MG63 (cell line): ENCODE measurements at places on chromosomes 12 and 14. TPM values are rescaled to one million over a fixed set of nuclear protein-coding genes. Genes with fewer than 3 reads are reported as not detected.

- DNase-seq = no peak
Measured at GRCh38 chr14:31792726-31793125, 231.5 kb downstream of the NUBPL start.

DNA sequence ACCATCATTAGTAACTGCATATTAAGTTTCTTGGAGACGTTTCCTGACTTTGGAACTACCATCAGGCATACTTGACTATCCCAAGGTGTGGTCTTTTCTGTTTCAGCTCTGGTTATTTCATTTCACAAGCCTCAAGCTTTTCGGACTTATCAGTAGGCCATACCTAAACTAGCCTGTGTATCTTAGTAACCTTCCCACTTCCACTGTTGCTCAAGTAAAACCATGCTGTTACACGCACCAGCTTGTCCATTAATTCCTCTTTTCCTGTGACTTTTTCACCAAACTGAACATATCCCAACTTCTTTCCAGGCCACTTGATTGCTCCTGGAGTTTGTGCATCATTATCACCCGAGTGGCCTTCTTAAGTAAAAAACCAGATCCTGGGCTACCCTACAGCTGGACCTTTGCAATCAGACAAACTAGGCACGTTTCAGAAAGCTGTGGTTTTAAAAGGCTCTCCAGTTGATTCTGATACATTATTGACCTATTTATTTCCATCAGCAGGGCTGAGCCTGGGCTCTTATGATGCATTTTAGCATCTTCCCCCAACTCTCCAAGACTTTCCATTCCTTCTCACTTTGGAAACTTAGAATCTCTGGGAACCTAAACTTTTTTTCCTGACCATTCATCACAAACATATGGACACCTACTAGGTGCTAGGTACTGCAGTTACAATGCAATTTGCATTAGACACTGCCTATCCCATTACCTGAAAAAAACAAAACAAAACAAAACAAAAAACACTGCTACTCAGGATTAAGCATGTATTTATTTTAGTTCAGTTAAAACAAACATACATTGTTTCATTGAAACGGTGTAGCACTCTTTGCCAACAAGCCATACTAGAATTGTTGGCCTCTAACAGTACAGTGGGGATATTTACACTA, 14.9 kb downstream of the SLC38A2 start:
- no peak for DNase-seq

GRCh38 chr12:30963709-30964564, 37.4 kb downstream of the TSPAN11 start:
- no peak for DNase-seq

GRCh38 chr12:86721713-86722397, 465.7 kb upstream of the MGAT4C start:
- DNase-seq = no peak

DNA sequence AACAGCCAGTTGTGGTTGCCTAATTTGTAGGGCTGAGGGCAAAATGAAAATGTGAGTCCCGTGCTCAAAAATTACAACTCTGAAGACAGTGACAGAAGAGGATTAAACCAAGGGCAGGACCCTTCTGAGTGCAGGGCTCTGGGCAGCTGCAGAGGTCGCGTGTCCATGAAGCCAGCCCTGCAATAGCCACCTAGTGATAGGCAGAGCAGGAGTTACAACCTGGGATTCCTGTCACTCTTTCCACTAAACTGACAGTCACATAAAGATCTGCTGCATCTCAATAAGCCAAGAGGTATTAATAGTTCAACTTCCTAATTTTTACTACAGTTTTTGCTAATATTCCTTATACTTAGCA, 94.1 kb downstream of the SLC2A13 start:
- DNase-seq = no peak

GRCh38 chr14:56608689-56609088, 29.1 kb downstream of the TMEM260 start:
- DNase-seq = no peak

DNA sequence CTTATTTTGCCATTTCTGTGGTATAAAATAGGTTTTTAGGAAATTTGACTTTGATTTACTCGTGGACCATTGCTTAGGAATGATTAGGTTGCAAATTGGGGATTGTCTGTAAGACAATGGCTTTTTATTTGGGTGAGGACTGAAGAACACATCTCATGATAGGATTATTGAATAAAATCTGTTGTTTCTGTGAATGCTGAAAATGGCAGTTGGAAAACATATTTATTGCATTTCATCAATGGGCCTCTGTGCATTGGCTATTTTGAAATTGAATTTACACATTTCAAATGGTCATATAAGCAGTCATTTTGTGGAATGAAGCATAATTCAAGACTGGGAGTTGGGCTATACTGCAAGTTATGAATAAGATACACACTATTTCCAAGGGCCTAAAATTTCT, 46.0 kb downstream of the FGD4 start:
- no peak for DNase-seq

- DNase-seq = no peak
Measured at GRCh38 chr12:5123921-5124320, 80.2 kb downstream of the KCNA5 start.

- no peak for DNase-seq
Measured at GRCh38 chr12:5656836-5657235, 224.9 kb downstream of the NTF3 start.

DNA sequence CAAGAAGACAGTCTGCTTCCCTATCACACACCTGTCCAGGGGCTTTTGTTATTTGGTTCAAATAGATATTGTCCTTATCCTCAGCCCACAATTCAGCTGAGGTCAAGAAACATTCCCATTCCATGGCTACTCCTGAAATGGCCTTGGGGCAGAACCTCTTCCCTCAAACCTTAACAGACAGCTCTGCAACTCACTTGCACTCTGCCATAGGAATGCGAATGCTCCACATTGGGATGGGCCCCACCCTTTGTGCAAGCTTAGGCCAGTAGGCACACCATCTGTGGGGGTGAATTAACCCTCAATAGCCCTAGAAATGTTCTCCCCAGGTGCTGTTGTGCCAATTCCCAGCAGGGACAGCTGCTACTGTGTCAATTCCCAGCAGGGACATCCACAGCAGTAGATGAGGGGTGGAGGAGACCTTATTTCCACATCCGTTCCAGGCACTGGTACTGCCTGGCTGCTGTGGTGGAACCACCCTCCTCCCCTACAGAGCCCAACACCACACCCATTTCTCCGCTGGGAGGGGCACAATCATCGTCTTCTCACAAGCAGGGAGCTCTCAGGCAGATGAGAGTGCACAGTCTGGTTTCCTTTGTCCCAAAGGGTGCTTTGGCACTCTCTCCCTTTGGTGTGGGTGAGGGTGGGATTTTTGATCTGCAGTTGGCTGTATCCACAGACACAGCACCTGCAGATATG, 42.3 kb upstream of the GLIPR1 start:
- no peak for DNase-seq

GRCh38 chr12:100494026-100494425, 20.4 kb downstream of the NR1H4 start:
- DNase-seq = no peak

GRCh38 chr12:58803908-58804307, 116.4 kb downstream of the LRIG3 start:
- peak; percentile 53 for DNase-seq

- DNase-seq = peak; percentile 11
Measured at GRCh38 chr12:25970916-25971653, 12.6 kb downstream of the RASSF8 start.

- no peak for DNase-seq
Measured at GRCh38 chr12:99670635-99671034, 23.1 kb downstream of the GARIN6 start.

DNA sequence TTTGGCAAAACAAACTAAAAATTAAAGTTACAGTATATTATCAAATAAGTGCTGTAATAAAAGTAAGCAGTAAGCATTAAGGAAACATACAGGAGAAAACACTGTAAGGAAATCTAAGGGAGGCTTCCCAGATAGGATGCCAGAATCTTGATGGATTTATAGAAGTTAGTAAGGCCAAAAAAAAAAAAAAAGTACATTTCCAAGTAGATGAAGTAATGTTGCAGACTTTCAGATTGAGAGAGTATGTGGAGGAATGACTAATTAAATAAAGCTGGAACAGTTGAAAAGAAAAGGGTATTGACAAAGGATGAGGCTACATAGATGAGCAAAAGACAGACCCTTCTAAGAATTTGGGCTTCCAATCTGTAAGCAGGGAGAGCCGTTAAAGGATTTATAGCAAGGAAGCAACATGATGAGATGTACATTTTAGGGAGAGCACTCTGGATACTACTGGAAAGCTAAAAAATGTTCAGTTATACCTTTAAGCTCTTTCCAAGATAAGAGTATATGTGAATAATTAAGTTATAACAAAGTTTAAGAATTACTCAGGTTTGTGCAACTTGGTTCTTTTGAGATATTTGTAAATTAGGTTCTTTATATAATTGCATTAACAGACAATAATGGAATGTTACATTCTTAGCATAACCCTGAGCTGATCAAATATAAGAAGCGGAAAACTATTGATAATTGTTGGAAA, 87.5 kb upstream of the MON2 start:
- DNase-seq = no peak

DNA sequence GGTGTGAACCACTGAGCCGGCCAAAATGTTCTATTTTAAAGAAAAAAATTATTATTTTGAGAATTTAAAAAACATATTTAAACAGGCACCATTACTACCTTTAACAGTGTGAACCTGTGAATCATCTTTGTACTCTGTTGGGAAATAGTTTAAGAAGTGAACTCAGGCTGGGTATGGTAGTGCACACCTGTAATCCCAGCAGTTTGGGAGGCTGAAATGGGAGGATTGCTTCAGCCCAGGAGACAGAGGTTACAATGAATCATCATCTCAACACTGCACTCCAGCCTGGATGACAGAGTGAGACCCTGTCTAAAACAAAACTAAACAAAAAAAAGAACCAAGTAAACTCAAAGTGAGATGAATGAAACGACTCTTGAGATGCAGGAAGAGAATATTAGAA, 3.1 kb upstream of the WDR89 start:
- DNase-seq = no peak

- DNase-seq = no peak
Measured at GRCh38 chr12:70722584-70723343, 85.5 kb upstream of the PTPRB start.

DNA sequence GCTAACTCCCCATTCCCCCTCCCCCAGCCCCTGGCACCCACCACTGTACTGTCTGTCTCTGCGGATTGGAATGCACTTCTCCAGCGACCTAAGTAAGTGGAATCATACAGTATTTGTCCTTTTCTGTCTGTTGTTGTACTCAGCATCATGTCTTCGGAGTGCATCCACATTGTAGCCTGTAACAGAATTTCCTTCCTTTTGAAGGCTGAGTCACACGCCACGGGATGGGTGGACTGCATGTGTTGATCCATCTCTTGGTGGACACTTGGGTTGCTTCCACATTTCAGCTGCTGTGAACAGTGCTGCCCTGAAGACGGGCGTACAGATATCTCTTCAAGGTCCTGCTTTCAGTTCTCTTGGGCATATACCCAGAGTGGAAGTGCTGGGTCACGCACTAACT, 34.4 kb downstream of the DDX51 start:
- DNase-seq = no peak

GRCh38 chr12:39401459-39401858, 41.5 kb downstream of the KIF21A start:
- DNase-seq = no peak

GRCh38 chr14:94042433-94043091, 16.4 kb downstream of the OTUB2 start:
- no peak for DNase-seq

DNA sequence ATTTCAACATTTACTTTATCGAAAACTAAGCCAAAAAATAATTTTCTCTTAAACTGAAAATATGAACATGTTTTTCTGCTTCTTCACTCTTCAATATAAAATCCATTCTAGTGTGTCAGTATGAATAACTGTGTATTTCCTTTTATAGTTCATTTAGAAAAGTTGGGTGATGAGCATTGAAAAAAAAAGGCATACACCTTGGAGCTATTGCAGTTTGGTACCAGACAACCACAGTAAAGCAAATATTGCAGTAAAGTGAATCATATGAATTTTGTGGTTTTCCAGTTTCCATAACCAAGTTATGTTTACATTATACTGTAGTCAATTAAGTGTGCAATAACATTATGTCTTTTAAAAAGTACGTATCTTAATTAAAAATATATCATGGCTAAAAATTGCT, 195.0 kb upstream of the FOXG1 start:
- DNase-seq = no peak

DNA sequence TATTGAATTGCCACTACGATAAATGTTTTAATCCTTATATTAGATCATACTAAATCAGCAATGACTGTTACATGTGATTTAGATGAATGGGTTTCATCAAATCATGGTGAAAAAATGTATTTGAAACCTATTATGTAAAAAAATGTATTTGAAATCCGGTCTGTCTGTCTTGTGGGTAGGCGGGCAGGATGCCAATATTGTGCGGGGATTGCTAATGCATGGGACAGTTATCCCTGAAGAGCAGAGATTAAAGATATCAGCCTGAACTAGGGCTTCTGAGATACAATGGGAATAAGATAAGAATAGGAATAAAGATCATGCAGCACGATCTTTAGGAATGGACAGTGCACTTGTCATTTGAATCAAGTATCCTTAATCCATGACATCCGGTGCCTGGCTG, 134.0 kb downstream of the PRKCH start:
- DNase-seq = no peak

GRCh38 chr14:100173353-100173752, 13.9 kb upstream of the DEGS2 start:
- no peak for DNase-seq

DNA sequence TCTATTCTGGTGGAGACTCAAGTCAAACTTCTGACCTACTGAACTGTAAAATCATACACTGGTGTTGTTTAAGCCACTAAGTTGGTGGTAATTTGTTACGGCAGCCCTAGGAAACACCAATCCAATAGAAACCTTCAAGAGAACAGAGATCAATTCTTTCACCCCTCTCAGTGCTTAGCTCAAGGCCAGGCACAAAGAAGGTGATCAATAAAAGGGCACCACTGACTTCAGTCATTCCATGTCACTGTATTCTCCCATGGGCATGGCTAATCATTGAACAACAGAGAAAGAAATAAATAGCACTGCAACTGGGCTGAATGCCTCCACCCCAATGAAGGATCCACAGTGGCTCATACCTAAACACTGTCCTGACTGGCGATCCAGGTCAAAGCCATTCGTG, 7.3 kb downstream of the FBLN5 start:
- DNase-seq = no peak

GRCh38 chr12:47017041-47017713, 62.2 kb upstream of the PCED1B start:
- no peak for DNase-seq

- DNase-seq = no peak
Measured at GRCh38 chr12:90851800-90852718, 102.9 kb downstream of the CCER1 start.

- no peak for DNase-seq
Measured at GRCh38 chr12:7344833-7345606, 41.1 kb downstream of the ACSM4 start.

GRCh38 chr12:124510301-124510970, 57.0 kb downstream of the NCOR2 start:
- DNase-seq = no peak

CEBPE gene
- not detected in 2 replicates for total RNA-seq

POTEG gene
- total RNA-seq = not detected in 2 replicates

GRIP1 gene
- not detected in 2 replicates for total RNA-seq

SERPINA9 gene
- not detected in 2 replicates for total RNA-seq

ST8SIA1 gene
- 0.20 TPM in 1 of 2 replicates, not detected in the other for total RNA-seq

LMNTD1 gene
- not detected in 2 replicates for total RNA-seq

TMPRSS12 gene
- total RNA-seq = not detected in 2 replicates

OAS1 gene
- total RNA-seq = 7.8 and 10.3 TPM in 2 replicates

TOGARAM1 gene
- 1.2 and 3.4 TPM in 2 replicates for total RNA-seq

PRR4 gene
- not detected in 2 replicates for total RNA-seq
